CD4-positive, alpha-beta T cell (primary cell): ENCODE measurements at places on chromosomes 16 and 17.

- no peaks in the 10 kb centered on the region for H3K27me3 ChIP-seq
- no peaks in the 10 kb centered on the region for H3K36me3 ChIP-seq
- DNase-seq, result no peak
- H3K4me1 ChIP-seq, result no peaks in the 10 kb centered on the region
- no peak overlapping the region for H3K4me3 ChIP-seq
Measured at GRCh38 chr16:72428681-72429376, 256.9 kb upstream of the PMFBP1 start.

GRCh38 chr17:72134608-72135394 is 14.0 kb downstream of the SOX9 start:
- DNase-seq, result no peak
- no peaks in the 10 kb centered on the region for H3K27me3 ChIP-seq
- no peaks in the 10 kb centered on the region for H3K36me3 ChIP-seq
- H3K27ac ChIP-seq, result no peak overlapping the region
- H3K4me3 ChIP-seq, result no peak overlapping the region

DNA sequence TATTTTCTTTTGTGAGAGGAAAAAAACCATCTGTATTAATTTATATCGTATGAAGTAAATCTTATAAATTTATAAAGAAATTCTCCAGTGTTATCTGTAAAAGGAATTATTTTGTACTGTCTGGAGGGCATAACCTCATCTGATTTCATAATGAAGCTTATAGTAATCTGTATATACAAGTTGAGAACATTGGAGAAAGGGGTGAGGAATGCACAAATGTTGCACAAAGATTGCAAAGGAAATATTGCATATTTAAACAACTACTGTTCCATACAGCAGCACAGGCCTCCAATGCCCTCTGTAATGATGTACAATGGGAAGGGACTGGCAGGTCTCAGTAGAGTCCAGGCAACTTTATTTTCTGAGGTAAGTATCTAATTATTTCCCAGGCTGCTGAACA is 50.8 kb upstream of the KCNJ16 start:
- H3K4me3 ChIP-seq, result no peak overlapping the region
- DNase-seq, result no peak
- H3K27me3 ChIP-seq, result no peaks in the 10 kb centered on the region
- H3K36me3 ChIP-seq, result no peaks in the 10 kb centered on the region
- no peak overlapping the region for H3K27ac ChIP-seq

DNA sequence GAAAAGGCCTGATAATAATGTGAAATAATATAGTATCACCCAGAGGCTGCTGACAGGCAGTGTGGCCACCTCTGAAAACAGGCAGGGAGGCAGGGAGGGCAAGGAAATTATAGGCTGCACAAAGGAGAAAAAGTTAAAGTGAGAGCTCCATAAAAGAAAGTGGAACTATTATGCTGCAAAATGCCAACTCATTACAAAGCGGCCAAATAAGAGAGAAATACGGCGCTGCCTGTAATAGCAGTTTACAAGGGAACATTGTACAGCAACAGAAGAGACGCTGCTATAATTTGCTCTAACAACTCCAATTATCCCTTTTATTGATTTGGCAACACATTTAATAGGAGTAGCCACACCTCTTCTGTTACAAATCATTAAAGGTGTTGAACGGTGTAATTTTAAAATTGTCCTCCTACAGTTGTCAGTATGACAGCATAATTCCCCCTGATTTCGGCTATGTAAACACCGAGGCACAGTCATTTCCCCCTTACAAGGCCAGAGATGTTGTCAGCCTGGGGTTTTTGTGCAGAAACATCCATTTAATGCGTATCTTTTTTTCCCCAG is 120.3 kb downstream of the MRM1 start:
- DNase-seq, result no peak
- peak overlapping the region; percentile 63 for H3K4me3 ChIP-seq
- peak overlapping the region; percentile 73 for H3K27ac ChIP-seq
- H3K36me3 ChIP-seq, result no peaks in the 10 kb centered on the region
- H3K27me3 ChIP-seq, result no peaks in the 10 kb centered on the region

DNA sequence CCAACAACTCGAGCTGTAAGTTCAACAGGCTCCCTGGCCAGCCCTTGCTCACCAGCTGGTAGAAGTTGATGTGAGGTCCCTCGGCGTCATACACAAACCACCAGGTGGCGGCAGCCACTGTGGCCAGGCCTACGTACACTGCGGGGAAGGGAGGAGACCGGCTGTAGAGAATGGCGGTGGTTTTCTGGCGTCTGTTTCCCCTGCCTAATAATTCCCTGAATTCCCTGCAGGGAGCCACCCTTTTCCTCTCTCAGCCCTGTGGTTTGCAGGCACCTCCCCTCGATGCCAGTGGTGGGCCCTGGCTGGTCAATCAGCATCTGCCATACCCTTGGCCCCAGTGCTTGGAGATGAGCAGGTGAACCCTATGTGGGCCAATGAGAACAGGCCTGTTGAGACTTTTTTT is 18.9 kb upstream of the P2RX1 start:
- DNase-seq, result peak; percentile 22
- no peak overlapping the region for H3K27ac ChIP-seq
- H3K4me3 ChIP-seq, result no peak overlapping the region
- peaks cover 77% of the 10 kb centered on the region for H3K36me3 ChIP-seq
- H3K27me3 ChIP-seq, result no peaks in the 10 kb centered on the region
- H3K4me1 ChIP-seq, result no peaks in the 10 kb centered on the region

DNA sequence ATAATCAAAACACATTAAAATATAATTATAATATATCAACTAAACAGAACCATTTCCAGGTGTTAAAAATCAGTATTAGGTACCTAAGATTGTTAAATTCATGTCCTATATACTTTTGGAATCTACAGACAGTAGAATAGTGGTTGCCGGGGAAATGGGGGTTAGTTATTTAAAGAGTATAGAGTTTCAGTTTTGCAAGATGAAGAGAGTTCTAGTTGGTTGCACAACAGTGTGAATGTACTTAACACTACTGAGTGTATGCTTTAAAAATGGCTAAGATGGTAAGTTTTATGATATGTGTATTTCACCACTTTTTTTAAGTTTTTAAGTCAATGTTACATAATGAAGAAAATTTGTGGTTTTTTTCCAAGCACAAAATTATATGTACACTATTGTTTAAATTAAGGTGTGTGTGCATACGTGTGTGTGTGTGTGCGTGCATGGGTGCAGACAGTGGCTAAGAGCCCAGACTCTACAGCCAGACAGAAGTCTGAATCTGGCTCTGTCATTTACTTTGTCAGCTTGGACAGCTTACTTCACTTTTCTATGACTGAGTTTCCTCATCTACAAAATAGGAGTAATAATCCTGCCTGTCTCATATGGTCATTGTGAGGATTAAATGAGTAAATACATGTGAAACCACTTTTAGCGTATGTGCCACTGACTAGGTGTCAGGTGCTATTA is 25.3 kb upstream of the PHAF1 start:
- DNase-seq, result no peak
- H3K4me1 ChIP-seq, result no peaks in the 10 kb centered on the region
- H3K27ac ChIP-seq, result no peak overlapping the region
- no peaks in the 10 kb centered on the region for H3K27me3 ChIP-seq
- peaks cover 4% of the 10 kb centered on the region for H3K36me3 ChIP-seq

DNA sequence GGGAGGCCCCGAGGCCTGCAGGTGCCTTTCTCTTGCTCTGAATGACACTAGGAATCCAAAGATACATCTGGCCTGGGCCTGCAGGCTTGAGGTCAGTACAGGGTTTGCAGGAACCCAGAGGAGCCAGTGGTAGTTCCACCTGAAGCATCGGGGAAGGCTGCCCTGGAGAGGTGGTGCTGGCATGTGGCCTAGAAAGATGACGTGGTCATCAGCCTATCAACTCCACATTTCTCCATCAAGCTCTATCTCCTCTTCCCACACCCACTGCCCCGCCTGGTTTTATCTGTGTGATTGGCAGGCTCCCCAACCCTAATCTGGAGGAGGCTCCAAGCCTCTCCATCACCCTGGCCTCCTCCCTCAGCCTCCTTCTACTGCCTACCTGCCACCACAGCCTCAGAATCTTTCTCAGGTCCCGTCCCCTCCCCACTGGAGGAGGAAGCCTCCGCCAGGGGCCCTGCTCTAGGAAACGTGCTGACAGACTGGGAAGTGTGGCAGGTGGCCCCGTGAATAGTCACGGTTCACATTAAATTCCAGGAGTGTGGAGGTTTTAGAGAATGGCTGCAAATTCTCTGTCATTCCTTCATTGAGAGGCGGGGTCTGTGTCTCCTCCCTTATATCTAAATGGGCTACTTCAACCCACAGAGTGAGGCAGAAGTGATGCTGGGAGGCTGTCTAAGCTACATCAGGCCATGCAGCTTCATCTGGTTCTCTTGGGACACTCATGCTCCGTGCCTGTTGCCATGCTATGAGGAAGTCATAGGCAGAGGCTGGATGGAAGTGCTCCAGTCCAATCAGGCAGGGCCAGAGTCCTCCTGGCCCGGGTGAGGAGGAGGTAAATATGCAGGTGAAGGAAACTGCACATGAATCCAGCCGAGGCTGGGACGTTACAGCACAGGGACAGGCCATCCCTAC is 11.4 kb upstream of the MAP2K3 start:
- no peak overlapping the region for H3K4me3 ChIP-seq
- peaks cover 41% of the 10 kb centered on the region for H3K4me1 ChIP-seq
- no peaks in the 10 kb centered on the region for H3K36me3 ChIP-seq
- no peak for DNase-seq
- no peak overlapping the region for H3K27ac ChIP-seq

DNA sequence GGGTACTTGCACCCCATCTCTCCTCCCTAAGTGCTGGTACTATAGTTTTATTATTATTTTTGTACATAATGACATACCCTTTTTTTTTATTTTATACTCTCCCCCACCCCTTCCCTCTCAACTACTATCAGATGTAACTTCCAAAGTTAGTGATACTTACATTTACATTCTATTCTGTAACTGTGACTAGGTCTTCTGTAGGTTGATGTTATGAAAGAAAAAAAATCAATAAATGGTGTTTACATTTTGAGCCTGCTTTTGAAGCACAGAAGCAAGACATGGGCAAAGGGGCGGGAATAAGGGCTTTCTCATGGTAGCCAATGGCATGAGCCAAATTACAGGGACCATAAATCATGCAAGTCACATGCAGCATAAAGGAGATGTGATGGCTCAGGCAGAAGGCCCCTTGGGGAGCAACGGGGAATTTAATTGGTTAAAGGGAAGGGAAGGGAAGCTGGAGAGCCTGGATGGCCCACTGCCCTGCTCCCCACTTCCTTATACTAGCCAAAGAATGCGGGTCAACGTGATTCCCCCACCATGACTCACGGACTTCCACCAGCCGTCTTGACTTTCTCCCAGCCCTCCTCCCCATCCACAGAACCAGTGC is 2.4 kb upstream of the ACSF2 start:
- no peak for DNase-seq
- H3K4me3 ChIP-seq, result no peak overlapping the region
- H3K36me3 ChIP-seq, result no peaks in the 10 kb centered on the region
- no peak overlapping the region for H3K27ac ChIP-seq

GRCh38 chr16:48126801-48127644 is 28.8 kb downstream of the ABCC12 start:
- no peaks in the 10 kb centered on the region for H3K4me1 ChIP-seq
- no peak overlapping the region for H3K4me3 ChIP-seq
- H3K27ac ChIP-seq, result no peak overlapping the region
- no peak for DNase-seq
- H3K27me3 ChIP-seq, result no peaks in the 10 kb centered on the region

GRCh38 chr17:44533533-44534246 is 23.6 kb upstream of the FZD2 start:
- DNase-seq, result peak; percentile 79
- H3K4me1 ChIP-seq, result peaks cover 8% of the 10 kb centered on the region
- no peak overlapping the region for H3K27ac ChIP-seq

DNA sequence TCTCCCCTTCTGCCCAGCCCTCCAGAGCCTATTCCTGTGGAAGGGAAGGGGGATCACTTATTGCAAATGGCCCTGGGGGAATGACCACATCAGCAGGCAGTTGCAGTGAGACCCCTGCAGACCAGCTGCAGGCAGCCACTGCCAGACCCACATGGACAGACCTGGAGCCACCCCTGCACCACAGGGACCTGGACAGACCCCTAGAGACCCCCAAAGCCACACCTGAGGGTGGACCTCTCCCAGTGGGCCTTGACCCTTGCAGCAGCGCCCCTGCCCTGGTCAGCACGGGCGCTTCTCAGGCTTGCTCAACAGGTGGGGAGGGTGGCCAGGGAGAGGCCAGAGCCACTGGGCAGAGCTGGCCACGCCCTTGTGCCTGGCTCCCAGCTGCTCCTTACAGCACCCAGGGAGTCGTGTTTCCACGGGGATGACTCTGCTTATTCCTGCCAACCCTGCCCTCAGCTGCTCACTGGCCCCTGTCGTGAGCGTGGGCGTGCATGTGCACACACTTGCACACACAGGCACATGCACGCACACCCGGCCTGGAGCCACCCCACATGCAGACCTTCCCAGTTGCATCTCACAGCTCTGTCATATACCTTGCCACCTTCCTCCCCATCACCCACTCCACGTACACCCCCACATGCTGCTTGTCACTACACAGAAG is 1.3 kb upstream of the SCN4A start:
- no peaks in the 10 kb centered on the region for H3K4me1 ChIP-seq
- H3K27me3 ChIP-seq, result no peaks in the 10 kb centered on the region
- DNase-seq, result no peak
- H3K4me3 ChIP-seq, result no peak overlapping the region

GRCh38 chr17:28346746-28347246 is 10.5 kb downstream of the POLDIP2 start:
- no peak for DNase-seq
- no peak overlapping the region for H3K27ac ChIP-seq
- no peaks in the 10 kb centered on the region for H3K27me3 ChIP-seq
- H3K36me3 ChIP-seq, result peaks cover 91% of the 10 kb centered on the region

GRCh38 chr17:44905006-44906000 is 6.1 kb upstream of the EFTUD2 start:
- peaks cover 1% of the 10 kb centered on the region for H3K4me1 ChIP-seq
- no peaks in the 10 kb centered on the region for H3K27me3 ChIP-seq
- H3K27ac ChIP-seq, result no peak overlapping the region
- no peaks in the 10 kb centered on the region for H3K36me3 ChIP-seq

GRCh38 chr17:59856859-59857794 is 35.6 kb downstream of the TUBD1 start:
- no peak for DNase-seq
- no peak overlapping the region for H3K27ac ChIP-seq
- no peak overlapping the region for H3K4me3 ChIP-seq
- H3K27me3 ChIP-seq, result no peaks in the 10 kb centered on the region
- peaks cover 16% of the 10 kb centered on the region for H3K36me3 ChIP-seq

DNA sequence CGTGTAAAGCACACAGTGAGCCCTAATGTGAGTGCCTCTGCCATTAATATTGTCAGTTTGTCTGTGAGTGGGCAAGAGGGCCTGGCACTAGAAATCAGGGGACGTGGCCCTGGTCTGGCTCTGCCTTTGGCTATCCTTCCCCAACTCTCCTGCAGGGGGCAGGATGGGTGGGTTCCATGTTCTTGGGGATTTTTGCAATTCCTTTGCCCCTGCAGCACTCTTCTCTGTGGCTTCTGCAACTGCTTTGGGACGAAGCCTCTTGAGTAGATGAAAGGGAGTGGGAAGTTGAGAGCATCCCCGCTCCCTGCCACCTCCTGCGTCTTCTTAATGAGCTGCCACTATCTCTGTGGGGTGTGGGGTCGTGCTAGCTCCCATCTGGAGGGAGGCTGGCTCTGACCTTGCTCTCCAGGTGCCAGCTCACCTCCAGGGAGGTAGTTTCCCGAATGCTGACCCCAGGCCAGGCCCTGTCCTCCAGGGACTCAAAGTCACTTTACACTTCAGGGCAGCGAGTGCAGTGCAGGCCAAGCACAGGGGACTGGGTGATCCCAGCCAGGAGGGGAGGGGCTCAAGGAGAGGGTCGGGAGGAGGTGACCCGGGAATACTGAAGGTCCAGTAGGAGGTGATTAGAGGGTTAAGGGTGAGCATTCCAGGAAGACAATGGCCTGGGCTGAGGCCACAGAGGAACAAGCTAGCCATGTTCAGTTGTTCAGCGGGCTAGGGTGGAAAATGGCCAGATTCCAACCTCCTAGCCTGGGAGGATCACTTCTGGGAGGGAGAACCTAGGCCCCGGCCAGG is 121.0 kb upstream of the NLRP1 start:
- no peak overlapping the region for H3K4me3 ChIP-seq
- H3K27ac ChIP-seq, result no peak overlapping the region
- no peaks in the 10 kb centered on the region for H3K36me3 ChIP-seq
- H3K4me1 ChIP-seq, result no peaks in the 10 kb centered on the region
